ENCODE measurements at places on chromosomes 4 and X.
A peak's percentile ranks its signal among the peaks of the same experiment; 100 is the strongest.

GRCh38 chr4:137032222-137032621, 500.1 kb downstream of the PCDH18 start:
- DNase-seq, result peak; percentile 1

- no peak for DNase-seq
Observed at GRCh38 chr4:13294961-13295605, 189.1 kb downstream of the RAB28 start.

- no peak for DNase-seq
Observed at GRCh38 chr4:42588909-42589308, 68.0 kb downstream of the ATP8A1 start.

DNA sequence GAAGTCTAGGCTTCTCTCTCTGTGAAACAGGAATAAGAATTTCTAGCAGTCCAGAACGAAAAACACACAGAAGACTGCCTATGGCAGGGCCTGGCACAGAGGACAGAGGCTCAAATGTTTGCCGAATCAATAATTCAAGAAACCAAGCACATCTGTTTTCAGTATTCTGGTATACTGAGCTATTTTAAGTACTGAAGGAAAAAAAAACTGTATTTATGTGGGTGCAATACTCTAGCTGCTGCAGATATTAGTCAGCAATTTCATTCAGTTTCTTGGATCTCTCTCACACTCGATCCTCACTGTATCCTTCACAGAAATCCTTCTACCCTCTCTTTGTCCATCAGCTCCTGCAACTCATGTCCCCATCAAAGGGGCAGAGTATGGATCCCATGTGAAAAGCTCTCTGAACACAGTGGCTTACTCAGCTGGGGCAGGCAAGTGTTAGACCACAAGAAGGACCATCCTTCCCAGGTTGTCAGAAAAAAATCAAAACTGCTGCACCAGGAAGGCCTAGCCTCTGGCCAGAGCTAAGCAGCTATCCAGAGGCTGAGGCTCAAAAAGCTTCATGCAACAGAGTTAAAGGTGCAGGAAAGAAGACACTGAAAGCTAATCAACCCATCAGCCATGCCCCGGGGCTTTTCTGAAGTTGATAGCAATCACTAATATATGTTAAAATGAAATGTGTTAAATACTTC, 9.1 kb upstream of the USO1 start:
- peak; percentile 69 for DNase-seq

DNA sequence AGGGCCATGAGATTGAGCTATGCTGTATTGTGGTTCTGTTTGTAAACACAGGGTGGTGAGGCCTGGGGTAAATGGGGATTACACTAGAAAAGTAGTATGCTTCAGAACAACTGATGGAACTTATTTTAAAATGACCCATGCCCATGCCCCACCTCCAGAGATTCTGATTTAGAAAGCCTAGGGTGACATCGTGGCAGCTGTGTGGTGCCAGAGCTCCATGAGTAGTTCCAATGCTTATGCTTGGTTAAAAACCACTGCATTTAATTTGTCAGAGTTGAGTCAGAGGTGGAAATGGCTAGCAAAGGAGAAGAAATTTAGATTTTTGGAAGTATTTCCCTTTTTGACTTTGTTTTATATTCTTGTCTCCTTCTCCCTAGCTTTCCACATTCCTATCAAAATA, 63.4 kb upstream of the PDE5A start:
- peak; percentile 82 for DNase-seq

DNA sequence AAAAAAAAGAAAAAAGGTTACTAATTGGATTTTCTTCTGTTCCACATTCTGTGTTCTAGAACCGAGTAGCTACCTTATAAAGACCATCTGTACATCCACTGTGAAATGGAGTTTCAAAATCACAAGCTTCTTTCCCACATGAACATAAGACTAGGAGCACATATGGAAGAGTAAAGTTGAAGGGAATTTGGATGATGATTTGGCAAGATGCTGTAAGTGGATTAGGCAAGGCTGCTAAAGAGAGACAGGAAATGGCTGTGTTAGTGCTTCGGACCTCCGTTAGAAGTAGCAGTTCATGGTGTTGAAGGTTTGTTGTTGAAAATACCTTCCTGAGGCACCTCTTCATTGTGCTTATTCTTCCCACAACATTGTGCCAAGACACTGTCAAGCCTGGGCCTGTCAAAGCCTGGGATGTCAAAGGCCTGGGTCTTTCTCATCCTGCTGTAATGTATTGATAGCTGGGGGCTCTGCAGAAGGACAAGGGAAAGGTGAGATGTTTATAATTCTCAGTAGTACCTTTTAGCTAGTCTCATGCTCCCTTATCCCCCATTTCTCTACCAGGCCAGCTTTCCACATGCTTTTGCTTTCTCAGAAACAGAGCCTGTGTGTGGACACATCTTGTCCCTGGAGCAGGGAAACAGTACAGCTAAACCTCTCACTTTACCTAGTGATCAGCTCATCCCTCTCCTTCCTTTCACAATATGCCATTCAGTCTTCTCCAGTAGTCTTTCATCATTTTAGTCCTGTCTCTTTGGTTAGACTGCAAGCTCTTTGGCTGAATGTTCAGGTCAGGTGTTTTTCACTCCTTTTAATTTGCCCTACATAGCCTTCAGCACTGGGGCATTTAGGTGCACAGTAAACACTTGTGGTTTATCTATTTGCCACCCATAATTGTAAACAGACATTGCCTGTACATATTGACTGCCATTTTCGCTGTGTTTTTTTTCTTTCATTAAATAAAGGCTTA, 37.9 kb upstream of the CYP2U1 start:
- DNase-seq, result peak; percentile 52

GRCh38 chrX:115183980-115184379, 5.2 kb upstream of the RBMXL3 start:
- peak; percentile 6 for DNase-seq

- DNase-seq, result no peak
Observed at GRCh38 chr4:146132445-146132844, 43.1 kb upstream of the LSM6 start.

DNA sequence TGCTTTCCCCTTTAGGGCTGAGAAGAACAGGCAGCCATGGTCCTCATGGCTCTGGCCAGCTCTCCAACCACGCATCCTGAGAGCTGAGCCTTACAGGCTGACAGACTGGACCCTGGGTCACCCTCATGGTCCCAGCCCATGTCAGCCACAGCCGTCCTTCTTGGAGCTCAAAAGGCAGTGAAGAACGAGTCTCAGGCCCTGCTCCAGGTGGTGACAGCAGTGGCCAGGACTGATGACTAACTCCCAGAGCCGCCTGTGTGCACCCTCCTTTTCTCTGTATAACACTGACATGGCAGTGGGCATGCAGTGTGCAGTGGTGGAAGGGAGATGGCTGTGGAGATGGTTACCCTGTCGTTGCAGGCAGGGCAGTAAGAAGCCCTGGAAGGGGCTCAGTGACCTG, 10.3 kb upstream of the DUSP9 start:
- DNase-seq, result no peak

DNA sequence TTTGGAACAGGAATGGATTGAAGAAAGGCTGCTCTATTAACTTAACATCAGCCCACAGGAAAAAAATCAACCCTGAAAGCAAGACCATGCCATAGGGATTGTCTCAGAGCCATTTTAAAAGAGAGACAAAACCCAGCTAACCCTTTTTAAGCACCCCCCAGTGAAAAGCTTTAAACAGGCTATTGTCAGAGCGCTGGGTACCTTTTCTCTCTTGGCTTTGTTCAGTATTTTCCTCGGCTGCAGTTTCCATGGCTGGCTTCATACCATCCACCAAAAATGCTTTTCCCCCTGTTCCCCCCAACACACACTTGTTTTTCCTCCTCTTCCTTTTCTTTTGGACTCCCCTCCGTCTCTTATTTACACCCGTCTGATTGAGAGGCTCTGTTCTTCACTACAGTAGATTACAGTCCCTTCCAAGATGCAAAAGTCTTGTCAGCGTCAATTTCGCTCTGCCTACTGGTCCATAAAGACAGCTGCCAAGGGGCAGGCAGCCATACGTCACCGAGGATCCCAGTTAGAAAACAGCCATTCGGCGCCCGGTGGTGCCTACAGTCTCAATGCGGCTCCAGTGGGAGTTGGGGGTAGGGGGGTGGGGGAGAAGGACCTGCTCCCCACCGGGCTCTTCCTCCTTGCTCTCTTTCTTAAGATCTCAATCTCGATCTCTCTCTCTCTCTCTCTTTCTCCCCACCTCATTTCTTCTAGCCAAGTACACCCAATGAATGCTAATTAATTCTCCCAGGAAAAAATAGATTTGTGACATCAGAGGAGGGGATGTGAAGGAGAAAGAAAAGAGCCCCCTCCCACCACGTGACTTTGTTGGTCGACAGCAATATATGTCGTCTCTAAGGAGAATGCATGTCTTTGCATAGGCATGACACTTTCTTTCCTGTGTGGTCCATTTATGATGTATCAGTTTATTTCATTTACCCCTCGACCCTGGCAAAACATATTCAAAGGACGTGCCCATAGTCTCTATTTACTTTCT, at the start of gene GPM6B:
TSS of gene GPM6B (minus strand) at position 451 of the 985 bp plus-strand sequence. CDS start at position 262, 189 bp downstream.
- no peak for DNase-seq

GRCh38 chrX:19885732-19886131, 1.7 kb downstream of the SH3KBP1 start:
- DNase-seq, result no peak

DNA sequence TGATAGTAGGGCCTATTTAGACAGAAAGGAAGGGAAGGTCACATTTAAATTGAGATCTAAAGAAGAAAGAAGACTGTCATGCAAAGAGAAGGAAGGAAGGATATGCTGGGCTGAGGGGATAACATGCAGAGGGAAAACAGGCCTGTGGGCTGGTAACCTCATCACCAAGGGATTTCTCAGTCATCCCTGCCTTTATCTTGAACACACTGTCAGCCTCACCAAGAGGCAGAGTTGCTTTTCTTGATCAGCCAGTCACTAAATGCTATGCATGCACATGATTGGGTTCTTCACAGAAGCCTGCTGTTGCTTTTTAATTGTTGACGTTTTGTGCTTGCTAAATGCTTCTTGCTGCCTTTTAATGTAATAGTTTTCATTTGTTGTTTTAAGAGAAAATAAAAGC, 113.0 kb downstream of the ARHGAP24 start:
- no peak for DNase-seq

DNA sequence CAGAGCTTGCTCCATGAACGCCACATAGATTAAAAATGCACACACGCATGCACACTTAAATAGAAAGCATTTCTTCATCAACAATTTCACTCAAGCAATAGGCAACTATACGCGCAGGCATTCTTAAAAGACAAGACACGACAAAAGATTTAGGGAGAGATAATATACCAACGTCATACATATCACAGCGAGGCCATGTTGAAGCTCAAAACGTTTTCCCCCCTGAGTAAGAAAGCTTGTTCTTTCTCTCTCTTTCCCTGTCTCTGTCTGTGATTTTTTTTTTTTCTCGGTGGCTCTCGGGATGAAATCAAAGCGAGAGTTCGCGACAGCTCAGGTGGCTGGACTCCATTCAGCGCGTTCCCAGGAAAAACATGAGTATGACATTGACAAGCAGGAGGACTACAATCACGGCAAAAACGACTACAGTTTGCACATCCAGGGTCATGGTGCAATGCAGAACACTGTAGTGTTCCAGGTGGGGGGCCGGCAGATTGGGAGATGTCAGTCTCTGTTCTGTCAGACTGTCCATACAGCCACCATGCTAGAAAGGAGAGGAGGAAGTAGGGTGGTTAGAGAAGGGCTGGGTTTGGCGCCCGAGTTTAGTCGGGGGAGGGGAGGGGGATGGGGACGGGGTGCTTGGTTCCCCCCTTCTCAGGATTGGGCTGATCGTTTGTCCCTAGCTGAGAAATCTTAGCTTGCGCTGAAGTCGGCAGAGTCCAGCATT, 30.7 kb downstream of the ARHGEF9 start:
- no peak for DNase-seq

DNA sequence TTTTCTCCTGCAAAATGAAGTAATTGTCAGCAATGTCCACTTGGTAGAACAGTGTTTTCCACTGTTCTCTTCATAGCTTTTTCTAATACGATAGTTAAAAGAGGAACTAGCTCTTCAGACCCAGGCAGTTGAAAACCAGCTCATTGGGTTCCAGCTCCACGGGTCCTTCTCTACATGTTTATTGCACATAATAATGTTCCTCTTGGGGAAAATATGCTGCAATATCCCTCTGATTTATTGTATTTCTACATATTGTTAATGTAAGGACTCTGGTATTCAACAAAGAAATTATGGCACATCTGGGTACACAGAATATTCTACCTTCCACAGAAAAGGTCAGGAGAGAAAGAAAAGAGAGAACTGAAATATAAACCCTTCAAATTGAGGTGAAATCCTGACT, 473.4 kb downstream of the TRIML1 start:
- DNase-seq, result no peak

DNA sequence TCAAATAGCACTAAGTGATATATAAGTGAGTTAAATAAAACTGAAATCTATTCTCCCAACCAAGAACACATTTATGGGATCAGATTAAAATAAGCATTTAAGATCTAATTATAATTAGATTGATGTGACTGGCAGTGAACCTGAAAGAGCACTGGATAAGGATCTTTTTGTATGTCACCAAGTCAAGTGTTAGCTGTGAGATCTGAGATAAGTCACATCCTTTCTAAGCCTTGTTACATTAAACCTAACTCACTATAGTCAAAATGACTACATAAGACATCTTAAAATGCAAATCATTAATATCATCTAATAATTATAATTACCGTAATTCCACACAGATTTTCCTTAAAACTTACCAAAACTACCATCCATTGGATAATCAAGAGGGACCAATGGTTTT, 1.6 kb downstream of the CCNA2 start:
- no peak for DNase-seq

GRCh38 chrX:109775386-109775785, 42.3 kb upstream of the ACSL4 start:
- no peak for DNase-seq

DNA sequence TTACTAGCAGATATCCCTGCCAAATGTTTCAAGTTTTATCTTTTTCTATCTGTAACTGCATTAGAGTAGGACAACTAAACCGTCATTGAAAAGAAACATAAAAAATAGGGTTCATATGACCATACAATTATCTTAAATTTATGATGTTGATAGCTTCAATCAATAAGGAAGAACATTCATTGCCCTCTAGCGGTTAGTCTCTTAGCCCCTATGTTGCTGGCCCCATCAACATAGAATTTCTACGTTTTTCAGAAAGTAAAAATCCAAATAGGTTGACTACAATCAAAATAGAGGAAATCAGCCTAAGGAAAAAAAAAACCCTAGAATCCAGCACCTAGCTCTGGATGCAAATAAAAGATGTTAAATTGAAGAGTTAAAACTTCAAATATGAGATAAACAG, 225.1 kb upstream of the ITM2A start:
- no peak for DNase-seq

GRCh38 chrX:132622130-132622529, 133.3 kb upstream of the MBNL3 start:
- DNase-seq, result peak; percentile 43

GRCh38 chr4:149277705-149278104, 537.9 kb downstream of the IQCM start:
- no peak for DNase-seq

DNA sequence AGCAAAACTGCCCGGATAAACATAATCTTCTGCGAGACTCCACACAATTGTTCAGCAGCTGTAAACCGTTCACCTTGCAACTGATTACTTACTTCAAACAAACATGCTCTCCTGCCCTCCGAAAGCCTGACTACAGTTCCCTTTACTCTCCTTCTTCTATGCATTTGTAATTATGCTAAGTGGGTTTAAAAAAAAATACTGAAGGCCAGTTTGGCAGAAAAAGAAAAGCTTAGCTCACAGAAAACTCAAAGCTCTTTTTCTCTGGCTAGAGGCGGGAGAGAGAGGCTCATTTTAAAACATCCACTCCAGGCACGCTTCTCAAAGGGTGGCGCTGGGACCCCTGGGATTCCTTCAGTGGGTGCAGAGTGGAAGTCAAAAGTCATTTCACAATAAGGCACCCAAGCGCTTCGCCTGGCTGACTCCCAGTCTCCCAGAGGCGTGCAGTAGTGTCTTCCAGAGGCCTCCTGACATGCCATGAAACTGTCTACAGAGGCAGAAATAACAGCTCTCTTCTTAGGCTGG, 1.9 kb downstream of the DHRSX start:
- DNase-seq, result no peak

Data from foreskin fibroblast (primary cell).